HFFc6 (cell line): ENCODE measurements at places on chromosomes 7 and 10. TPM values are rescaled to one million over a fixed set of nuclear protein-coding genes. Genes with fewer than 3 reads are reported as not detected.
A peak's percentile ranks its signal among the peaks of the same experiment; 100 is the strongest.

DNA sequence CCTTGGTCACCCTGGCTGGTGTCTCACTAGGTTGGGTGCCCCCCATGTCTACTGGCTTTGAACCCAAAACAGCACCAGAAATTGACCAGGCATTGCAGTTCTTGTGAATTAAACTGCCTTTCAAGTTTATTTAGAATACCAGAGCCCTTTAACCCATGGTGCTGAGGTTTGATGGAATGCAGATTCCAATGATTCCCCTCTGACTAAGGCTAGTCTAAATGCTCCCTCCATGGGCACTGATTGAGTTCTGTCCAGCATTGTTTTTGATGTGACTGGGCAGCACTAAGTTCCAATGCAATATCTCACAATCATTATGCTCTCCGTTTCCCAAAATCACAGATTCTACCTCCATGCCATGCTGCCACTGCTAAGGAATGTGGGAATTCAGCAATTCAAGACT lies 1047.4 kb upstream of the LRRN3 start:
- DNase-seq = peak; percentile 2

DNA sequence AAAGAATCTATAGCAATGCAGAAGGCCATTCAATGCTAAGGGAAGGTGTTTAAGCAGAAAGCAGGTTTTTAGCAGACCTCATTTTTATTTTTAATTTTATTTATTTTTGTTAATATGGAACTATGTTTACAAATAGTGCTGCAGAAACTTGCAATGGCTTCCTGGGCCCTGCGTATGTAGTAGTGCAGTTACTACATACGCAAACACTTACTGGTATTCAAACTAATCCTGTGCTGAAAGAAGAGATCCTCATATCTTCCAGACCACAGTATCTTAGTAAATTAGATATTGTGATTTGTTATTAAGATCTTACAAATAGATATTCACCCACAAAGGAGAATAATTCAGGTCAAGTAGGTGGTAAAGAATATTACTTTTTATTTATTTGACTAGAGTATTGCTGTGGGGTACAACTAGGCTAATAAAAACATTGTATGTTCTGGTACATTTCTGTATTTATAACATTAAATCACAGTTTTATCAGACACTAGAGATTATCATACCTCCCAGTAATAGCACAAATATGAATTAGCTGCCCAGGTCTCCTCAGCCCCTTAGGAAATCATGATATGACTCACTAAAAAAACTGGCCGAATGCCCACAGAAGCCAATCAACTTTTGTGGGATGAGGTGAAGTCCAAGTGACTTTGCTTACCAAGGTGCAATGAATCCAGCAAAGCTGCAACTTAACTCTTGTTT lies 57.6 kb downstream of the RNLS start:
- peak; percentile 57 for DNase-seq

GRCh38 chr10:70565556-70566514 lies 36.7 kb downstream of the PRF1 start:
- DNase-seq = no peak

Gene NUTM2D
- total RNA-seq = 0.57 to 0.72 TPM (median 0.61 TPM) in 3 replicates

Gene EBLN1
- total RNA-seq = not detected in 3 replicates

GRCh38 chr7:156999958-157000726 lies 10.3 kb downstream of the MNX1 start:
- DNase-seq = no peak

- no peak for DNase-seq
Observed at GRCh38 chr7:28296571-28297483, 115.5 kb upstream of the CREB5 start.

DNA sequence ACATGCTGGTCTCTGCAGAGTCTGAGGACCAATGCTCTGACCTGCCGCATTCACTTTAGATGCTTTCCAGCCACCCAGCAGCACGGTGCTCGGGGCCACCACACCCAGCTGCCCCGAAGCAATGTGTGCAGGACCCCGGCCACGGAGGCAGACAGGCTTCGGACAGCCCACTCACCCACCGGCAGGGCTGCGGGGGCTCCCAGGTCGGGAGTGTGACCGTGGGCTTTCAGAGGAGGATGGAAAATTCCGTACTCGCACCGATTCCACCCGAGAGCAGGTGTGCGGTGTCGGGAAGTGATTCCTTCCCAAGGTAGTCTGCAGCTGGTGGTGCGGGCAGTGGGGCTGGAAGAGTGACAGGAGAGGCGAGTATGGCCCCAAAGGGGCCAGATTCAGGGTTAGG lies 190.9 kb downstream of the DNAJB6 start:
- DNase-seq = no peak

Gene SPDYE11
- not detected in 3 replicates for total RNA-seq
